ENCODE measurements at places on chromosomes 1 and 21.

DNA sequence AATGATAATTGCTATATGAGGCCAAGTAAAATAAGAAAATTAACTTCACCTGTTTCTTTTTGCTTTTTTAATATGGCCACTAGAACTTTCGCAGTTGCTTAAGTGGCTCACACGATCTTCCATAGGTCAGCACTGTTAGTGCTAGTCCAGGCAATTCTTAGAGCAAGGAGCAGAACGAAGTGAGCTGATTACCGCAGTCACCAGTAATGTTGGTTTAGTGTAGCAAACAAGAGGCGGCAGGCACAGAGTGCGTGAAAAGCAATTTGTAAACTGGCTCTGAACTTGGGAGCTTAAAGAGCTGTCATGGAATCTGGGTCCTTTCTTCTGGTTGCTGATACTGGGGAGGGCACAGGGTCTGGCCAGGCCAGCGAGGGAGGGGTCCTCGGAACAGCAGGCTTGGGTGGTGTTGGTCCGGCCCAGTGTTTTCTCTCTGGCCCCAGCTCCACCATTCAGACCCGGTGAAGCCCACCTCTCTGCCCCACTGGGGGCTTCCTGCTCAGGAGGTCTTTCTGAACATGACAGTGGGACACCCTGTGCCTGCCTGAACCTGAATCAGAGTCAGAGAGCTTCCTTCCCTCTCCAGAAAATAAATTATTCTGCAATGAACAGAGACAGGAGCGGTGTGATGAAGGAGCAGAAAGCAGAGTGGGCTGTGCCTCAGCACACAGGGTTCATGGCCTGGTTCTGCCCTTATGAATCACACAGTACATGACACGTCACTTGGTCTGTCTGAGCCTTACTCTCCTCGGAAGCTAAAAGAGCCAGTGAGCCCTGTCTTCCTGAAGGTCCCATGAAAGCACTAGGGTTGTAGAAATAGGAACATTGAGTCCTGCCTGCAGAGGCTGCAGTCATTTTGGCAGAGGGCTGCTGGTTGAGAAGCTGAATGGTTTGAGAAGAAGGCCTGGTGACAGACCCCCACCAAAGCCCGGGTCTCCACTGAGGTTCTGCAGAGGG is 11.9 kb downstream of the ETS2 start:
- no peak for DNase-seq

DNA sequence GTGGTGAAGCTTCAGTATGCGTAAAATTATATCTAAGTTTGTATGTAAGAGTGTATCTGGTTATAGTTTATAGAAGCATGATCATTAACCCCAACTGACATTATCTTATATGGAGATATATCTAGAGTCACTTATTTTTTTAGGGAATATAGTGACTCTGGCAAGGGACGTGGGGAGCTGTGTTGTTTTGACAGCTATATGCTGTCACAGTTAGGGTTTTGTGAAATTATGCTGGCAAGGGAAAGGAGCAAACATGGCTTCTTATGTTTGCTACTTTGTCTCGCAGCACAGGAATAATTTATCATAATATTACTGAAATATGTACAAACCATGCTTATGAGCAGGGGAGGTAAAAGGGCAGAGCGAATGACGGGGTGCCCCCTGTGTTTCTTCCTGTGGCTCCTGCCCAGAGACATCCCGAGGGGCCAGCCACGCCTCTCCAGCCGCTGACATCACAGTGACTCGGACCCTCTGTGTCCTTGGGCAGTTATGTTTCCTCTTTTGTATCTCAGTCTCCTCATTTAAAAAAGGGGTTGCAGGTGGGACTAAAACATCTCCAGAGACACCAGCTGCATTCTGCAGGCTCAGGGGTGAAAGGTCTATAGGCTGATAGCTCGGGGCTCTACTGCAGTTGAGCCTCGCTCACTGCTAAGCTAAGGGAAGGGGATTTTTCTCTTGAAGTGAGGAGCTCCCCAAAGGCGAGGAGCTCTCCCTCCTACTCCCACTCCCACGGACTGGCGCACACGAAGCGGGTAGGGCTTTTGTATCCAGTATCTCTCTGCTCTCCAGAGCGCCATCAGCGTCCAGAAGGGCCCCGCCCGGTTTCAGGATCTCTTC is 14.9 kb downstream of the A3GALT2 start:
- DNase-seq: no peak

DNA sequence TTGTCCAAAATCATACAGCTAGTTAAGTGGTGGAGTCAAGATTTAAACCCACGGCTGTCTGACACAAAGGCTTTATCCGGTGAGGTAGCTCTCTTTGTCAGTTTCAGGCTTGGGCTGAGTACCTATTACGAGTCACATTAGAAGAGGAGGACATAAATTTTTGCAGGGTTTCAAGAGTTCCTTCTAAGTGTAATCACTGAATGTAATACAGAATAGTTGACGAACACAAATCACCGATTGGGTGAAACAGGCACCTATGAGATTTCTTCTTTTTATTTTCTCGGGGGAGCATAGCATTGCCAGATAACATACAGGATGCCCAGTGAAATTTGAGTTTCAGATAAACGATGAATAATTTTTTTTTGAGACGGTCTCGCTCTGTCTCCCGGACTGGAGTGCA is 847 bp downstream of the PSMD4 start:
- no peak for DNase-seq

DNA sequence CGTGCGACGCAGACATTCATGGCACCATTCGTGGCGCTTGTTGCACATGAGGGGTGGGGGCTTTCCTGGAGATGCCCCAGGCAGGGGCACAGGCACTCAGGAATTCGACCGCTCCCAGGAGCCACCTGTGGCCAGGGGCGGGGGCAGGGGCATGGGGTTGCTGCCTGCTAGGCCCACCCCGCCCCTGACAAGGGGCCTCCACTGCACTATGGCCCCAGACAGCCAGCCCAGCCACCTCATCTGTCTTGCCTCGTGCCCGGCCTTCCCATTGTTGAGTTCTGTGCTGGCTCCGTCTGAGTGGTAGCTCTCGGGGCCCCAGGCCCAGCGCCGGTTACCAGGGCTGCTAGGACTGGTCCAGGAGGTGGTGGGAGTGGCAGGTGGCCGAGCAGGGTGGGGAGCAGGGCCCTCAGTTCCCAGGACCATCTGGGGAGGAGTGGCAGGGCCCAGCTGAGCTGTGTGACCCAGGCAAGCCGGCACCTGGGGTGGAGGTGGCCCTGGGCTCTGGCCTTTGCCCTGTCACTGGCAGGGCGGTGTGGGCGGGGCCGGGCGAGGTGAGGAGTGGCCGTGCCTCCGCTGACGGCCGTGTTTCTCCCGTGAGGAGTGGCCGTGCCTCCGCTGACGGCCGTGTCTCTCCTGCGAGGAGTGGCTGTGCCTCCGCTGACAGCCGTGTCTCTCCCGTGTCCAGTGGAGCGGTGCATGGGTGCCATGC is 1.9 kb downstream of the PLCH2 start:
- DNase-seq: no peak

- no peak for DNase-seq
Observed at GRCh38 chr1:154735804-154736168, 127.8 kb upstream of the ADAR start.

GRCh38 chr1:31700468-31701090 is 3.2 kb downstream of the COL16A1 start:
- no peak for DNase-seq

GRCh38 chr21:31211836-31212235 is 132.2 kb downstream of the TIAM1 start:
- DNase-seq: no peak

DNA sequence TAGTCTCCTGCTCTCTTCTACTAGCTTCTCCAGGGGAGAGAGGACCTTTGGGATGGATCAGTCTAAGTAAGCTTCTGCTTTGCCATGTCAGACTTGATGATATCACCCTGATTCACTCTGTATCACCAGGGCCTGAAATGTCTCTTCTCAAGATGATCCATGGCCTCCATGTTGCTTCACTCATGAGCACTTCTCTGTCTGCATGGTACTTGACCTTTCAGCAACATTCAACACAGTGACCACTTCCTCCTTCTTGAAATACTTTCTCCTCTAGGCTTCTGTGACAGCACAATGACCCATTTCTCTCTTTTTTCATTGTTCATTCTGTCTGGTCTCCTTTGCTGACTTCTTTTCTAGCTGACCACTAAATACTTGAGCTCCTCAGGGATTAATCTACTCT is 35.3 kb upstream of the NGF start:
- no peak for DNase-seq

- DNase-seq: no peak
Observed at GRCh38 chr21:46562964-46563607, 41.8 kb downstream of the S100B start.

- DNase-seq: no peak
Observed at GRCh38 chr1:63368131-63368530, 704 bp downstream of the ALG6 start.

DNA sequence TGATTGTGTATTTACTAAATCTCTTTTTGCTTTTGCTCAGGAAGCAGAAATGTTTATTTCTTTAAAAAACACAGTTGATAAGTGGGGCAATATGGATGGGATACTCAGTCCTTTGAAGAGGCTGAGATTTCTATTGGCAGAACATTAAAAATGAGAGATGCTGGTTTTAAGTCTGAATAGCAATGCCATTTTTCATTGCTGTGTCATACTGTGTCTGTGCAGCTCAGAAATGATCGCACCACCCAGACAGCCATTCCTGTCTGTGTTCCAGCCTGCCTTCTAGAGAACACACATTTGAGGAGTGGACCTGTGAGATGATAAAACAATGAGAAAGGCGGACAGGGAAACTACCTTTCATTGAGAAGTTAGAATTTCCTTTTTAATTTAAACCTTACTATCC is 231.2 kb upstream of the USP24 start:
- DNase-seq: no peak

GRCh38 chr1:212037900-212038299 is 2.4 kb downstream of the DTL start:
- DNase-seq: no peak

DNA sequence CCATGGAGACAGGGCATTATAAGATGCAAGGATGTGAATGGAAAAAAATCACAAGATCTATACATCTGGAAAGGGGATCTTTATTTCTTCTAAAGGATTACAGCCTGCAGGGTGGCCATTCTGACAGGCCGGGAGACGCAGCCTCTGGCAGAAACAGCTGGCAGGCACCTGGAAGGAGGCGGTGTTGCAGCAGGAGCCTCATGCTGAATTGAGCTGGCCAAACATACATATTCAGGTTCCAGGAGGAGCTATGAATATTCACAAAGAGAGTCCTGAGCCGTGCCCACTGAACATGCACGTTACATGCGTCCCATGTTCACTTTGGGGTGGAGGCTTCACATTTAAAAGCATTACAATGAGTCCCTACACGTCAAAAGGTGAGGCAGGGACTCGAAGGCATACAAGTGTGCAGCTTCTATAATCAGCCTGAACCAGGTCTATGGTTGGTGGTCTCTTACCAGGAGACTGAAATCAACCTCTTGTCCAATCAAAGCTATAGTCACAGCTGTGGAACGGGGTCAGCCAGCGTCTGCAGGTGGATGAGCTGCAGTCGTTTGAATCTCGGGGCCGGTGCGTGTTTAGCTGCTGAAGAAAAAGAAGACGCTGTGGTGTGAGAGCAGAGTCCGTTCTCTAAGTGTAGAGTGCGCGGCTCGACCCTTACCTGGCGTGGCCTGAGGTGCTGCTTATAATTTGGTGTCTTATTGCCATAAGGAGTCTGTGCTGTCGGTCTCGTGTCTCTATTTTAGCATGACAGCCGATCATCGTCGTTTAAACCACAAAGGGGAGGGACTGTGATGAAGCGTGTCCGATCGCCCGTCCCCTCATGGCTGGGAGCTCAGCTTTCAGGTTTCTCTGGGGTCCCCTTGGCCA is 183.0 kb downstream of the ETS2 start:
- no peak for DNase-seq

DNA sequence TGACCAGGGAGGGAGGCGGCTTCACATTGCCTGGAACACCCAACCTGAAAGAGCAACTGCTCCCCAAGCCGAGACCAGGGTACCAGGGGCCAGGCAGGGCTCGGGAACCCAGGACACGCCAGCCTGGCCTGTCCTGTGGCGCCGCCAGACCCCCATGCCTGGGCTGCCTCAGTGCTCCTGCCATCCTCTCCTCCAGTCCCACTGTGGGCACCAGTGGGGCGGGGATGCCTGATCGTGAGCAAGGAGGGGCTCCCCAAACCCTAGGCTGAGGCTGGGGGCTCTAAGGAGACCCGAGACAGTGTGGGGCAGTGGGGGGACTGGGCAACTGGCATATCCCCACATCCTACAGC is 45.1 kb downstream of the WNT9A start:
- DNase-seq: no peak

DNA sequence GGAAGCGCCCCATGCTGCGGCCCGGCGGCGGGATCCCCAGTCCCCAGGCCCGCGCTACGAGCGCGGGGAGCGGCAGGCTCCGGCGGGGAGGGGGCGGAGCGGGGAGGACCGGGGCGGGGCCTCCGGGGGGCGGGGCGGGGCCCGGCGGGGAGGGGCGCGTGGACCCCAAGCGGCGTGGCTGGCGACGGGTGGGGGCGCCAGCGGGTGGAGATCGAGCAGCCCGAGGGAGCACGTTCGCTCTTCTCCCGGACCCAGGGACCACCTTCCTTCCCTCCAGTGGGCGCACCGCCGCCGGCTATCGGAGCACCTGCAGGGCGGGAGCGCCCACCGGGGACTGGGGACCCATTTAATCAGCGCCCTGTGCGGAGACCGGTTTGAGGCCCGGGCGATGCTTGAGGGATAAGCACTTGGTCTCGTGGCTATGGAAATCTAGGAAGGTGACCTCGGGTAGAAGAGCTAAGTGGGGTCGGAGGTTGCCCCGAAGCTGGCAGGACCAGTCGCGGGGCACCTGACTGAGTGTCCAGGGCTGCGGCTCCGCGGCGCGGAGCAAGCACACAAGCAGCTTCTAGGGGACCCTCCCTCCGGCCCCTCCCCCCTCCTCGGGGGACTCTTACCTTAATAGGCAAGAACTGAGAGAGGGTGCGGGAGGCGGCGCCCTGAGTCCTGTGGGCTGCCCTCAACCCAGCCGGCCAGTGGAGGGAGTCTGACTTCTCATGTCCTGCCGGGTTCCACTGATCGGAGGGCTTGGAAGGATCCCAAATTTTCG is at the start of gene TSPAN2:
TSPAN2 (minus strand) TSS at position 84 of the 766 bp plus-strand sequence; CDS start at position 13, 71 bp downstream.
- DNase-seq: peak; percentile 85
